Upper lobe of left lung (tissue), 6 donors: ENCODE measurements at places on chromosomes 4 and X.
A peak's percentile ranks its signal among the peaks of the same experiment; 100 is the strongest.

- DNase-seq: no peak
- H3K4me1 ChIP-seq: no peaks in the 10 kb centered on the region
- no peaks in the 10 kb centered on the region for H3K36me3 ChIP-seq
- no peak overlapping the region for H3K27ac ChIP-seq
Measured at GRCh38 chrX:23631136-23631535, 36.2 kb upstream of the PRDX4 start.

DNA sequence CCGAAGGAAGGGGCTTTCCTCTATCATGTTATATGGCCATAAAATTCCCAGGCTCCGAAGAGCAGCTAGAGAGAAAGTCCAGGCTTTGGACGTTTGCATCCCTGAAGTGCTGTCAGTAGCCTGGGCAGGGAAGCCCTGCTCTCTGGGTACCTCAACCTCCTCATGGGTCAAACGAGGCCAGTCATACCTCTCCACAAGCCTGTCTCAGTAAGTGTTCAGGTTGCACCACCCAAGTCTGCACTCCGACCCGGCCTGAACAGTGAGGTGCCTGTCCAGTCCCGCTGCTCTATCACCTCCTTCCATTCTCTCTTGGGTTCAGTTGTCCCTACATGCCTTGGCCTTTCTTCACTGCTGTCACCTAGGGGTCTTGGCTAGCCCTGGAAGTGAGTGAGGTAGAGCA lies 78.9 kb downstream of the STARD8 start:
- H3K36me3 ChIP-seq: peaks cover 57% of the 10 kb centered on the region
- DNase-seq: no peak
- no peak overlapping the region for H3K4me3 ChIP-seq
- H3K4me1 ChIP-seq: no peaks in the 10 kb centered on the region
- H3K27me3 ChIP-seq: no peaks in the 10 kb centered on the region

DNA sequence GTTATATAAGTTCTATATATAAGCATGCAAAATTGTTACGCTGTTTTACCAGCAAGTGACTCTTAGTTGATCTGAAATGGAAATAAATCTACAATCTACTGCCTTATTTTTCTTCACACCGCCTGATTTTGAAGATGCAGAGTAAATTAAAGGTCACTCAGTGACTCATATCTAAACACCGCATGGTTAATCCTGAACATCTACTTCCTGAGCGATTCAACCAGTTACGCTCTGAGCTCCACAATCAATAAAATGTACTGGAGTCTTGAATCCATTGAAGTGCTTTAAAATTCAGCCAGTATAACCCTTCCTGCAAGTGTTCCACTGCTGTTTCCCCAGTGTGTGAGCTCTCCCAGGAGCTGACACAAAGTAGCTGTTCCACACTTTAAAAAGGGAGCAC lies 192.8 kb downstream of the SLC7A11 start:
- no peaks in the 10 kb centered on the region for H3K27me3 ChIP-seq
- DNase-seq: no peak
- H3K27ac ChIP-seq: no peak overlapping the region
- no peak overlapping the region for H3K4me3 ChIP-seq

GRCh38 chr4:79227860-79228259 lies 98.0 kb downstream of the NAA11 start:
- no peaks in the 10 kb centered on the region for H3K27me3 ChIP-seq
- no peak overlapping the region for H3K4me3 ChIP-seq
- H3K36me3 ChIP-seq: no peaks in the 10 kb centered on the region
- H3K27ac ChIP-seq: no peak overlapping the region
- no peaks in the 10 kb centered on the region for H3K4me1 ChIP-seq

DNA sequence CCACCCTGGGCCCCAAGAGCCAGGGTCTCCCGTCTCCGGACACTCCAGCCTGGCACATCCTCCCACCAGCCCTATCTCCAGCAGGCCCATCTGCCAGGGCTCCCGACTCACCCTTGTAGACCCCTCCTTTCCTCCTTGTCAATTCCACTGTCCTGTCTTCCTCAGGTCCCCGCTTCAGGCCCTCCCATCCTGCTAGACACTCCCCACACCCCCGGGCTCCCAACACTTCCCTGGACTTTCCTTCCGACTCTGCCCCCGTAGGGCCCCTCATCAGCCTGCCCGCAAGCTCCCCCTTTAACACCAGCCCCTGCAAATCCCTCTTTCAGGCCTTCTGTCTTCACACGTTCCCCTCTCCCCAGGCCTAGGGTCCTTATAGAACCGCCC lies 1.1 kb downstream of the PRAF2 start:
- peaks cover 13% of the 10 kb centered on the region for H3K4me1 ChIP-seq
- peaks cover 17% of the 10 kb centered on the region for H3K36me3 ChIP-seq
- no peak for DNase-seq
- peak overlapping the region; percentile 68 for H3K4me3 ChIP-seq
- no peak overlapping the region for H3K27ac ChIP-seq

DNA sequence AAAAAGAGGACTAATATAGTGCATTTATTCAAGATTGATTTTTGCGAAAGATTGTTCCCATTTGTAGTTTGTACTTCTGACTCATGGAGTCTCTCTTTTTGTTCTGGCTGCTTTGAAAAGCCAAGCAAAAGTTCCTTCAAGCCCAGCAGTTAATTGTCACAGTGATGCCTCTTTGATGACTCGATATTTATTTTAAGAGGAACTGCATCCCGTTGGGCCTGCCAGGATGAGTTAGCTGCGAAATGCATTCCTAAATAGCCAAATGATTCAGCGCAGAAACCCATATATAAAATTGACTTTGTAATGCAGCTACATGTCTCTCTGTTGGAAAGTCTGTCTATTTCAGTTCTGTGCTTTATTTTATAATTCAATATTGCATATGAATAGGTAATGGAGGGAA lies 295.1 kb downstream of the GBA3 start:
- H3K27ac ChIP-seq: no peak overlapping the region
- no peak overlapping the region for H3K4me3 ChIP-seq
- no peaks in the 10 kb centered on the region for H3K36me3 ChIP-seq
- no peaks in the 10 kb centered on the region for H3K27me3 ChIP-seq

DNA sequence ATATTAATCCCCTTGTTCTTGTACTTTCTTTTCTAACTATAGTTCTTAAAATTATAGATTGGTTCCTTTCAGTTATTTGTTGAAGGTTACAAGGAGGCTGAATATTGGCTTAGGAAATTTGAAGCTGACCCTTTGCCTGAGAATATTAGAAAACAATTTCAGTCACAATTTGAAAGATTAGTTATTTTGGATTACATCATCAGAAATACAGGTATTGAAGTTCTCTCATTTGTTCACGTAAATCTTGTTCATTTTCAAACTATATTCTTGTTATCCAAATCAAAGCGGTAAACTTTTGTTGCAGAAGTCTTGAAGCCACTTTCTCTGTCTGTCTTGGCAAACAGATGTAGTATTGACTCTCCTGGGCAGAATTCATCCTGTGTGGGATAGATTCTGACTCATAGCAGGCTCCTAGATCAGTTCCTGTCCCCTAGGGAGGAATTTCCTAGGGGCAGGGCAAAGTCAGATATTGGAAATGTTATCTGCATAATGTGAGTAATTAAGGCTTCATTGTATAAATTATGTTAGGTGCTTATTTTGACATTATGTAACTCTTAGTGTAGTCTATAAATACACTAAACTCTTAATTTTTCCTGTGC lies 25.2 kb downstream of the PI4K2B start:
- DNase-seq: no peak
- no peak overlapping the region for H3K4me3 ChIP-seq
- H3K27ac ChIP-seq: no peak overlapping the region
- no peaks in the 10 kb centered on the region for H3K4me1 ChIP-seq
- no peaks in the 10 kb centered on the region for H3K27me3 ChIP-seq

- peaks cover 65% of the 10 kb centered on the region for H3K36me3 ChIP-seq
- DNase-seq: no peak
- no peaks in the 10 kb centered on the region for H3K4me1 ChIP-seq
- H3K27ac ChIP-seq: no peak overlapping the region
- no peaks in the 10 kb centered on the region for H3K27me3 ChIP-seq
Measured at GRCh38 chrX:47226071-47226470, 6.7 kb upstream of the USP11 start.

GRCh38 chr4:8607603-8608481 lies 15.3 kb downstream of the CPZ start:
- H3K4me3 ChIP-seq: no peak overlapping the region
- H3K4me1 ChIP-seq: peaks cover 4% of the 10 kb centered on the region
- no peak overlapping the region for H3K27ac ChIP-seq
- H3K27me3 ChIP-seq: no peaks in the 10 kb centered on the region

GRCh38 chr4:140757232-140757630 lies 1.0 kb upstream of the TBC1D9 start:
- H3K4me1 ChIP-seq: peaks cover 8% of the 10 kb centered on the region
- no peaks in the 10 kb centered on the region for H3K36me3 ChIP-seq
- H3K27me3 ChIP-seq: no peaks in the 10 kb centered on the region
- peak overlapping the region; percentile 96 for H3K27ac ChIP-seq
- DNase-seq: no peak

DNA sequence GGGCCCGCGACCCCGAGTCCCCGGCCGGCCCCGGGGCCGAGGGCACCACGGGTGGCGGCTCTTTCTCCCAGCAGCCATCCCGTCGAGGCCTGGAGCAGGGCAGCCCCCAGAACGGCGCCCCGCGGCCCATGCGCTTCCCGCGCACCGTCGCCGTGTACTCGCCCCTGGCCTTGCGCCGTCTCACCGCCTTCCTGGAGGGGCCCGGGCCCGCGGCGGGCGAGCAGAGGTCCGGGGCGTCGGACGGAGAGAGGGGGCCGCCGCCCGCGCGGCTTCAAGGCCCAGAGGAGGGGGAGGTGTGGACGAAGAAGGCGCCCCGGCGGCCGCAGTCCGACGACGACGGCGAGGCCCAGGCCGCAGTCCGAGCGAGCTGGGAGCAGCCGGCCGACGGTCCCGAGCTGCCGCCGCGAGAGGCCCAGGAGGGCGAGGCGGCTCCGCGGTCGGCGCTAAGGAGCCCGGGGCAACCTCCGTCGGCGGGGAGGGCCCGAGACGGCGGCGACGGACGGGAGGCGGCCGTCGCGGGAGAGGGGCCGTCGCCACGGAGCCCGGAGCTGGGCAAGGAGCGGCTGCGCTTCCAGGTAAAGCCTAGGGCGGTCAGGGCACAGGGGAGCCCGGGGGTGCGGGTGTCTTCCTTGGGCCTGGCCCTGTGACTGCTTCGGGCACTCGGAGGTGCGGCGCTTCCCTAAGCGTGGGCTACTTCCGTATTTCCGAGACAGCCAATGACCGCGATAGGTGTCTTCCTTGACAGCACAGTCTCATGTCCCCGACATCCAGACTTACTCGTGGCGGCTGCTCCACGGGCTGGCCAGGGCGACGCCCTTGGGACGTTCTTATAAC lies 845 bp downstream of the ZAR1 start:
- peak; percentile 85 for DNase-seq
- peak overlapping the region; percentile 47 for H3K4me3 ChIP-seq
- no peaks in the 10 kb centered on the region for H3K27me3 ChIP-seq
- peaks cover 13% of the 10 kb centered on the region for H3K4me1 ChIP-seq
- H3K36me3 ChIP-seq: no peaks in the 10 kb centered on the region

- H3K27me3 ChIP-seq: peaks cover 50% of the 10 kb centered on the region
- H3K36me3 ChIP-seq: no peaks in the 10 kb centered on the region
- H3K4me3 ChIP-seq: peak overlapping the region; percentile 62
- peak overlapping the region; percentile 91 for H3K27ac ChIP-seq
Measured at GRCh38 chrX:40105835-40106675, 8.3 kb upstream of the BCOR start.

GRCh38 chrX:118756101-118756500 lies 28.7 kb downstream of the IL13RA1 start:
- H3K27ac ChIP-seq: no peak overlapping the region
- H3K36me3 ChIP-seq: no peaks in the 10 kb centered on the region
- no peak overlapping the region for H3K4me3 ChIP-seq
- no peaks in the 10 kb centered on the region for H3K4me1 ChIP-seq

- H3K4me3 ChIP-seq: no peak overlapping the region
- no peaks in the 10 kb centered on the region for H3K27me3 ChIP-seq
- no peak for DNase-seq
- no peak overlapping the region for H3K27ac ChIP-seq
Measured at GRCh38 chr4:155909615-155910226, 6.2 kb downstream of the TDO2 start.

DNA sequence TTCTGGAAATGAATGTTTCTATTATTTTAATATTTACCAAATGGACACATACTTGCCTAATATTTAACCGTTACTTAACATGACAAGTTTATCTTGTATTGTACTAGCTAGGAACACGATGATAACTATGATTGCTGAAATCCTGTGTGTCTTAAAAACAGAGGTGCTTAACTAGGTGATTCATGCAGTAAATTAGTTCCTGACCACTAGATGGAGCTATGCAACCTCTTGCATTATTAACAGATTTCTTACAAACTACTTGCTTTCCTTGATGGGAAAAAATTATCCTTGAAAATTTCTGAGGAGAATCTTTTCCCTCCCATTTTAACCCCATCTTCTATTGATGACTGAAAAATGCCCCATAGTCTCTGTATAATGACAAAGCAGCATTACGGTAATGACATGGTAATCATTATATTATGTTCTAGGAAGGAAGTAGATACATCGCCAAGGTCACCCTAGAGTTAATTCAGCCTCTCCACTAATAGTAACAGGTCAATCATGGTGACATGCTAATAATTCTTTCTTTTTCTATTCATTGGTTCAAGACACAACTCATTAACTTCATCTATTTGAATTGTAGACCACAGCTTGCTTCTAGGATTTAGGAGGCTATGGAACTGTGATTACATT lies 844.2 kb downstream of the RAPGEF2 start:
- no peaks in the 10 kb centered on the region for H3K4me1 ChIP-seq
- no peak for DNase-seq
- no peak overlapping the region for H3K4me3 ChIP-seq
- no peak overlapping the region for H3K27ac ChIP-seq

DNA sequence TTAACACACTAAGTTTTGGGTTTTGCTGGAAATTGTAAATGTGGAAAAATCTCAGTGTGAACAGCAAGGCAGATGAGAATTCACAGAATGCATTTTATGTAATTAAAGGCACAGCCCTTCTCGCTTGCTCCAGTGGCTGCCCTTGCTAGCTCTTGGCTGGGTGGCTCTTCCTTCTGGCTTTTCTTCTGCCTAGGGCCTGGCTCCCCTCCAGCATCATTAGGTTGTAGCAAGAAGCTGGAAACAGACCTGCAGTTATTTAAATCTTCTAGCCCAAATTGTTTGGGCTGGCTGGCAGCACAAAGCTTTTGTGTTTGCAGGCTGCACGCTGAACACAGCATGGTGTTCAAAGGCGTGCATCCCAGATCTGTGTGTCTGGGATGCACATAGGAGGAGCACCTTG lies 56.5 kb downstream of the LIMCH1 start:
- H3K27ac ChIP-seq: no peak overlapping the region
- peaks cover 12% of the 10 kb centered on the region for H3K4me1 ChIP-seq
- no peak for DNase-seq
- no peak overlapping the region for H3K4me3 ChIP-seq

DNA sequence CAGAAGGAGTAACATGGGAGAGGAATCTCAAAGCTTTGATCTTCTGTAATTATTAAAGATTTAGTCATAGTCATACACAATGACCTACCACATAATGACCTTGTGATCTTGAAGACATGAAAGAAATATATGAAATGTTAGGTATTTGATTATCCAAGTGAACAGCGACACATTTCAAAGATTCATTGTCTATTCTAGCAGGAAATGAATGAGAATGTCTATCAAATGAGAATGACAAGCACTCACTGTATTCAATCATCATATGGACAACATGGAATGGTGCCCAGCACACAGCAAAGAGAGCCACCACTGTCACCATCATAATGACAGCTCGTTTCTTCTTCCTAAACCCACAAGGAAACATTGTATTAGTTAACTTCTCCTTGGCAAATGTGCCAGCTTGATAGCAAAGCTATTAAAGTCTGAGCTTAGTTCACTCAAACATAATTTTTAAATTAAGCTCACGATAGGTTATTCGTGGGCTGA lies 50.6 kb downstream of the QRFPR start:
- H3K36me3 ChIP-seq: no peaks in the 10 kb centered on the region
- no peaks in the 10 kb centered on the region for H3K4me1 ChIP-seq
- no peaks in the 10 kb centered on the region for H3K27me3 ChIP-seq

- no peak overlapping the region for H3K27ac ChIP-seq
- no peaks in the 10 kb centered on the region for H3K36me3 ChIP-seq
- H3K4me1 ChIP-seq: no peaks in the 10 kb centered on the region
- H3K27me3 ChIP-seq: no peaks in the 10 kb centered on the region
- no peak overlapping the region for H3K4me3 ChIP-seq
Measured at GRCh38 chrX:55118574-55118973, 29.8 kb downstream of the PAGE2 start.
